Kidney epithelial cell (primary cell): ENCODE measurements at places on chromosomes 2 and 18. TPM values are rescaled to one million over a fixed set of nuclear protein-coding genes. Genes with fewer than 3 reads are reported as not detected.

The TUBA4B gene
- not detected in 2 replicates for total RNA-seq

The UGT1A5 gene
- not detected in 2 replicates for total RNA-seq

The CRACDL gene
- total RNA-seq, result 1.4 TPM in 2 replicates

The RFX8 gene
- total RNA-seq, result 0.25 and 3.3 TPM in 2 replicates

The CFC1 gene
- not detected in 2 replicates for total RNA-seq

The RHBDD1 gene
- 23.7 and 30.1 TPM in 2 replicates for total RNA-seq
